ENCODE measurements at places on chromosomes 3 and 15. TPM values are rescaled to one million over a fixed set of nuclear protein-coding genes. Genes with fewer than 3 reads are reported as not detected.

Gene SOX14
- not detected for total RNA-seq

Gene AADACL2
- not detected for total RNA-seq

GRCh38 chr15:60721707-60722106 lies 242.8 kb upstream of the ICE2 start:
- peaks cover 7% of the 10 kb centered on the region for H3K4me1 ChIP-seq
- no peaks in the 10 kb centered on the region for H3K27me3 ChIP-seq
- peak; percentile 80 for DNase-seq
- H3K36me3 ChIP-seq, result no peaks in the 10 kb centered on the region
- no peak overlapping the region for H3K4me3 ChIP-seq
- H3K27ac ChIP-seq, result no peak overlapping the region

DNA sequence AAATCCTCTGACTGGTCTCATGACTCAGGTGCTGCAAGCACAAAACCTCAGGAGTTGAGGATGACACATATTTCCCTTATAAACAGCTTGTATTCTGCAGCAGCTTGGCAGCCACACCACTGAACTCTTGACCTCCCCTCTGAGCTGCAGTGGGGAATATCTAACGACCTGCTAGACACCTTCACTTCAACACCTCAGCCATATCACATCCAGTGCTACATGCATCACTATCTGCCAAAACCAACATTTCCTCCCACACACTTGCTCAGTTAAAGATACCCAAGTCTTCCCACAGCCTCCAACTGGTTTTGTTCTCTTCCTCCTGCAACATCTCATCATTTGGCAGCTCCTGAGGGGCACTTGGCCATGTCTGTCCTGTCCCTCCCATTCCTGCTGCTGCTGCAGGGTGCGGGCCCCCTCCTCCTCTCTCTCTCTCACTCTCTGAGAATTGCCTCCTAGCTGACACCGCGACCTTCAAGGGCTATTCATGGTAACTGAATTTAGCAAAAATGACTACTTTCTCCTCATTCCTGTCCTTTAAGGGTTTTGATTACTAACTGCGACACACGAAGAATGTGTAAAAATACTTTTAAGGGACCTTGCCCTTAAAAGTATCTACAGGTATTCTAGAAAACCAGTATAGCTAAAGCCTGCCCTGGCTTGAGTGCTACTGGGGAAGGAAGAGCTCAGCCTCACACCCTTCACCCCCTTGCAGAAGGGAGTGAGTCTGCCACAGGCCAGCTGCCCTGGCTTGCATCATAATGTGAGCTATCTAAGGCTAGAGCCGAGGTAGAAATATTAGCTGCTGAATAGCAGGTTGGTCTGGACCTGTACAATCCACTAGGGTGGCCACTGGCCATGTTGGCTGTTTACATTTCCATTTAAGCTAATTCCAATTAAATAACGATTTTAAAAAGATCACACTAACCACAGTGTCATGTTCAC lies 5.0 kb upstream of the CCR9 start:
- peak; percentile 53 for DNase-seq
- no peaks in the 10 kb centered on the region for H3K4me1 ChIP-seq
- peaks cover 41% of the 10 kb centered on the region for H3K27me3 ChIP-seq
- no peak overlapping the region for H3K27ac ChIP-seq
- no peaks in the 10 kb centered on the region for H3K36me3 ChIP-seq

- peak; percentile 82 for DNase-seq
- H3K4me3 ChIP-seq, result no peak overlapping the region
- peaks cover 24% of the 10 kb centered on the region for H3K4me1 ChIP-seq
These were observed 77.8 kb downstream of the WWTR1 start for GRCh38 chr3:149579838-149580542.

- DNase-seq, result no peak
- H3K27ac ChIP-seq, result no peak overlapping the region
- no peaks in the 10 kb centered on the region for H3K27me3 ChIP-seq
- H3K36me3 ChIP-seq, result peaks cover 4% of the 10 kb centered on the region
- H3K4me3 ChIP-seq, result no peak overlapping the region
These were observed 95.5 kb upstream of the MYO5C start for GRCh38 chr15:52391069-52391468.

DNA sequence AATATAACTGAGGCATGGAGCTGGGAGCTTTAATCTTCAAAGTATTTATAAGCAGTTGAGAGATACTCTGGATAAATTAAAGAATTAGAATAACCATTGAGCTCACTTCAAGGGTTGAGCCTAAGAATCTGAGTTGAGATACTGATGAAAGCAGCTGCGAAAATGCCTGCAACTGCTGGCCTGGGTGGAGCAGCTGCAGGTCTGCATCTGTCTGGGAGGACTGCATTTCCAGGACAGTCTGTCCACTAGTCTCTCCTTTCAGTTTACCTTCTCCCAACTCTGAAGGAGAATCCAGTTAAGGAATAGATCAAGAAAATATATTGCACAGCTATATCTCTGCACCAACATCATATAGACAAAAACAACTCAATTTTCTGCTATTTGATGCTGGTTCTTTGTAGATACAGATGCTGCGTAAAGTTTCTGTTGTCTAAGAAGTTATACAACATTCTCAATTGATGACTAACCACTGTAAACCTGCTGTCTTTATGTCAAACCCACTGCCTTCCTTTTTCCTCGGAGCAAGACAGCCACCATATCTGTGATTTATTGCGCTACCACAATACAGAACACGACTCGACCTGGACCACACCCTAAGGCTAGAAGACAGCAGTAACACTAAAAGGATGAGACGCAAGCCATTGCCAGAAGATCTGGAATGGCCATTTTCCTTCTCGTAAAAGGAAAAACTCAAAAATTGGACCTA lies 245.1 kb downstream of the MAGI1 start:
- no peak overlapping the region for H3K4me3 ChIP-seq
- DNase-seq, result peak; percentile 41
- no peak overlapping the region for H3K27ac ChIP-seq
- H3K27me3 ChIP-seq, result no peaks in the 10 kb centered on the region

DNA sequence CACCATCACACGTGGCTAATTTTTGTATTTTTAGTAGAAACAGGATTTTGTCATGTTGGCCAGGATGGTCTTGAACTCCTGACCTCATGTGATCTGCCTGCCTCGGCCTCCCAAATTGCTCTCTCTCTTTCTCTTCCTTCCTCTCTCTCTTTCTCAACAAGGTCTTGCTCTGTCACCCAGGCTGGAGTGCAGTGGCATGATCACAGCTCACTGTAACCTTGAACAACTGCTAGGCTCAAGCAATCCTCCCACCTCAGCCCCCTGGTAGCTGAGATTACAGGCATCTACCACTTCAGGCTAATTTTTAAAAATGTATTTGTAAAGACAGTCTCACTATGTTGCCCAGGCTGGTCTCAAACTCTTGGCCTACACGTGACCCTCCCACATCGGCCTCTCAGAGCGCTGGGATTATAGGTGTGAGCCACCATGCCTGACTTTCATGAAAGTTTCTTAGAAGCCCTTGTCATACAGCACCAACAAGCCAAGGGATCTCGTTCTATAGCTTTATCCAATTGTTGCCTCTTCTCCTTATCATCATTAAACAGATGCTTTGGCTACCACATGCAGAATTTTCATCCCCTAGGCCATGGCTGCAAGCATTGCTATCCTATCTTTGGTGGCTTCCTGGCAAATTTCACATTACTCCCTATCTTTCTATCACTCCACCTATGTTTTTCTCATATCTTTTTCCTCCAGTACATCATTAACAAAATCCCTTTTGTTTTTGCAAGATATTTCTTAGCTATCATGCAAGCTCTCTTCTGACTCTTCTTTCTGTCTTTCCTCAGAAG lies 5.7 kb downstream of the CCDC32 start:
- H3K27ac ChIP-seq, result no peak overlapping the region
- no peaks in the 10 kb centered on the region for H3K4me1 ChIP-seq
- no peak for DNase-seq
- H3K4me3 ChIP-seq, result no peak overlapping the region

GRCh38 chr3:29521751-29522150 lies 240.9 kb downstream of the RBMS3 start:
- H3K4me1 ChIP-seq, result peaks cover 7% of the 10 kb centered on the region
- H3K27ac ChIP-seq, result no peak overlapping the region
- no peak overlapping the region for H3K4me3 ChIP-seq
- H3K36me3 ChIP-seq, result no peaks in the 10 kb centered on the region

DNA sequence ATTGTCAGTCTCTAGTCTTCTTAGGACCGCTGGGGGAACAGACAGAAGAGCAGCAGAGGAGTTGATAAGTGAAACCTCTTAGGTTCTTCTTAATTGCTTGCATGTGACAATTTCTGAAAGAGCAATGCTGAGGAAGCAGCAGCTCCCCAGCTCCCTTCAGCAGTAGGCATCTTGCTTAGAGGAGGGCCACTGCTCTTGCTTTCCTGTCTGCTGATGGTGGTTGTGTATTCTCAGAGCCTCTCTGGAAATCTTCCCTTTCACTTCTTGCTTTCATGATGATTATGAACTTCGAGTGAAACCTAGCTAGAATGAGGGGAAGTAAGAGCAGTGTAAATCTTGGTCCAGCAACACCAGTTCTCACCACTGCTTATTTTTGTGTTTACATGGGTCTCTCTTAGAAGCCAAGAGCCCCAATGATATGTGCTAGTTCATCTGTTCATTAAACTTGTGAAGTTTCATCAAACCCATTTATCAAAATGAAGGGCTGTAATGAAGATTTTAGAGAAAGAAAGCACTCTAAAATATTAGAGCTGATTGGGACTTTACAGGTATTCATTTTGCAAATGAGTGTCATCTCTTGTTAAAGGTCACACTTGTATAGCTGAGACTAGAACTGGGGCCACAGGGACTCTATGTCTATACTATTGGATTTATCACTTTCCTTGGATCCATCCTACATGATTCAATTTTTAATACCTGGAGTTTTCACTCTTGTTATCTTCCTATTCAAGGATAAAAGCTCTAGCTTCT lies 246.7 kb downstream of the LPP start:
- no peak for DNase-seq
- H3K27ac ChIP-seq, result no peak overlapping the region
- H3K4me3 ChIP-seq, result no peak overlapping the region
- H3K4me1 ChIP-seq, result 0 out of 2 replicates have a peak, but pooled peaks cover 2% of the 10 kb centered on the region

DNA sequence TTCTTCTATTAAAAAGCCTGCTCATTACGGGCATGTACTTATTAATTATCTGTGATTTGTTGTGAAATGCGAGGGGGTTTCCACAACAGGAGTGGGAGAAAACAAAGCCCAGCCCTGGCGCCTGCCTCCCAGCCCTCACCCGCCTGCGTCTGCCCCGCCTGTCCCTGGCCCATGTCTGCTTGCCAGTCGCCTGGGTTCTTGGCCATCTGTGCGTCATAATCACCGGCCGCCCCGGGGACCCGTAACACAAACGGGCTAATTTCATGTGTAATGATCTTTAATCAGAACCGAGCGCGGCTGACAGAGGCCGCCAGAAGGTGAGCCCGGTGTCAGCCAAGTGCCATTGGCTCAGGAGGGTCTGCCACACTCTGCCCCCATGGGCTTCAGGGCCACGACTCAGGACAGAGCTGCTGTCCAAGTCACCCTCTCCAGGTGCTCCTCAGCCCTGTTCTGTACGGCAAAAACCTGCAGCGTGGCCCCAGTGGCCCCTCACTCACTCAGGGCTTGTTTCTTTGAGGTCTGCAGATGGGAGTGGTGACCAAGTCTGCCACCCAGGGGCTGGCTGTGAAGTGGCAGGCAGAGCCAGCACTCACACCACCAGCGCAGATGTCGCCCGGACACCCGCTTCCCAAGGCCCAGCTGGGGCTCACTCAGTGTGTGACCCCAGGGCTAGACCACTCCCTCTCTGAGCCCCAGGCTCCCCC lies 28.8 kb upstream of the TMEM115 start:
- H3K36me3 ChIP-seq, result no peaks in the 10 kb centered on the region
- no peak for DNase-seq
- no peaks in the 10 kb centered on the region for H3K4me1 ChIP-seq
- no peak overlapping the region for H3K4me3 ChIP-seq
- peaks cover 63% of the 10 kb centered on the region for H3K27me3 ChIP-seq

- no peak overlapping the region for H3K4me3 ChIP-seq
- H3K27me3 ChIP-seq, result peaks cover 29% of the 10 kb centered on the region
- H3K36me3 ChIP-seq, result no peaks in the 10 kb centered on the region
- no peak overlapping the region for H3K27ac ChIP-seq
- no peak for DNase-seq
These were observed 19.0 kb upstream of the CHCHD6 start for GRCh38 chr3:126685021-126685420.

GRCh38 chr3:184350618-184351017 lies 10.8 kb downstream of the CLCN2 start:
- H3K27me3 ChIP-seq, result no peaks in the 10 kb centered on the region
- H3K27ac ChIP-seq, result no peak overlapping the region
- no peak for DNase-seq
- H3K36me3 ChIP-seq, result peaks cover 21% of the 10 kb centered on the region

GRCh38 chr3:94440767-94441493 lies 378.1 kb downstream of the NSUN3 start:
- peak overlapping the region; percentile 8 for H3K27ac ChIP-seq
- no peaks in the 10 kb centered on the region for H3K36me3 ChIP-seq
- no peak overlapping the region for H3K4me3 ChIP-seq
- H3K27me3 ChIP-seq, result no peaks in the 10 kb centered on the region
- DNase-seq, result peak; percentile 89
- H3K4me1 ChIP-seq, result peaks cover 4% of the 10 kb centered on the region

DNA sequence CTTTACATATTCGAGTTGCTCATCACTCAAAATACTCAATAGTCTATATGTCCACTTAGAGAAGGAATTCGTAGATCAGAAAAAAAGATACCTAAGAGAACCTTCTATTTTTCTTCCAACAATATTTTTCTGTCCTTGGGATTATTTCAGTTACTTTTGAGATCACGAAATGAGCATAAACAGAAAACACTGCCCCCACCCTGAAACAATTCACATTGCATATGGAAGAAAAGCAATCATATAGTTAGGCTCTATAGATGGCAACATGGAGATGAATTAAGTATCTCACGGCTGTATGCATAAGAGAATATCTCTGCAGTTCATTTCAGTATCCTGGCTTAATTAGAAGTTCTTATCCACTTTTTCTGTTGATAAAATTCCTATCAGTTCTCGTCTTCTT lies 391.1 kb downstream of the FGF12 start:
- no peaks in the 10 kb centered on the region for H3K36me3 ChIP-seq
- DNase-seq, result no peak
- H3K27me3 ChIP-seq, result no peaks in the 10 kb centered on the region
- no peak overlapping the region for H3K27ac ChIP-seq
- H3K4me1 ChIP-seq, result no peaks in the 10 kb centered on the region
- H3K4me3 ChIP-seq, result no peak overlapping the region

DNA sequence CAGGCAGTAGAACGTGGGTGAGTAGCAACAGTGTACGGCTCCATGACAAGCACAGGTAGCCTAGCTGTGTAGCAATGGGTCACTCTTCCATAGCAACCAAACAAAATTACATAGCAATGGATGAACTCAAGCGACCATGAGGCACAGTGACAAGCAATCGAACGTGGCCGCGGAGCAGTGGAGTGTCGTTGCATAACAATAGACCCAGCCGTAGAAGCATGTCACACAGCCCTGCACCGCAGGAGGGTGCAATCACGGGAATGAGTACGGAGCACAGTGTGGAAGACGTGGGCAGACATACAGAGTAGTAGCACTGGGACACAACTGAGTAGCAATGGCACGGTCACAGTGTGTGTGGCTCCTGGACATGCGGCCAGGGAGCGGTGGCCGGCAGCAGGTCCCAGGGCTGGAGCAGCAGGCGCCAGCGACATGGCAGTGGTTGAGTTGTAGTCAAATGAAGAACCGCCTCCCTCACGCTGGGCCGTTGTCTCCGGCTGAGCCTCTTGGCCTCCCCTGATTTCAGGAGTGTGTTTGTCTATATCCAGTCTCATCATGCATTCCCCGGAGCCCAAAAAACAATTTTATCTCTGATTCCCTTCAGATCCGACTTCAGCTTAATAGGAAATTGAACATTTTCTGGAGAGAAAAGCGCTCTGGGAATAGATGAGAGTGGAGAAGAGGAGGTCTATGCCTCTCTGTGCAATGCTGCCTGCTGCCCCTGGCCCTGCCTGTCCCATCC lies 64.1 kb downstream of the CCDC33 start:
- DNase-seq, result no peak
- H3K27me3 ChIP-seq, result peaks cover 81% of the 10 kb centered on the region
- H3K36me3 ChIP-seq, result no peaks in the 10 kb centered on the region
- H3K27ac ChIP-seq, result no peak overlapping the region

Measured in IMR-90 (cell line).